ENCODE measurements at places on chromosomes 3 and 15.

DNA sequence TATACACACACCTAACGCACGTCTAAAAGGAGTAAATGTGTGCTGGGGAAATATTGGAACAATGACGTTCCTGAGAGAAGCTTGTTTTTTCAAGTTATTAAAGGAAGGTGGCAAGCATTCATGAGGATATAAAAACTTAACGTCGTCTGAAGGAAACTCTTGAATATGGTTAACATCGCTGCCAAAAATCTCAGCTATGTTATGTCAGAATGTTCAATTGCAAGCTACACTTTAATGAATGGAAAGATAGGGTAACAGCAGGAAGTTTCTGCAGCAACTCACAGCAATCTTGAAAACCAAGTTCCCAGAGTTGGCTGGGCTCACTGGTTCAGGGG, 54.3 kb upstream of the MEF2A start:
- DNase-seq, result peak; percentile 71

DNA sequence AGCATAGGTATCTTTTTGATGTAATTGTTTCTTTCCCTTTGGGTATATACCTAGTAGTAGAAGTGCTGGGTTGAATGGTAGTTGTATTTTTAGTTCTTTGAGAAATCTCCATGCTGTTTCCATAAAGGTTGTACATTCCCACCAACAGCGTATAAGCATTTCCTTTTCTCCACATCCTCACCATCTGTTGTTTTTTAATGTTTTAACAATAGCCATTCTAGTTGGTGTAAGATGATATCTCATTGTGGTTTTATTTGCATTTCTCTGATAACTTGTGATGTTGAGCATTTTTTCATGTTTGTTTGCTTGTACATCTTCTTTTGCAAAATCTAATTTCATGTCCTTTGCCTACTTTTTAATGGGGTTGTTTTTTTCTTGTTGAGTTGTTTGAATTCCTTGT, 80.0 kb upstream of the TMC3 start:
- no peak for DNase-seq

GRCh38 chr3:189184566-189184965, 12.8 kb downstream of the TPRG1 start:
- DNase-seq, result no peak

DNA sequence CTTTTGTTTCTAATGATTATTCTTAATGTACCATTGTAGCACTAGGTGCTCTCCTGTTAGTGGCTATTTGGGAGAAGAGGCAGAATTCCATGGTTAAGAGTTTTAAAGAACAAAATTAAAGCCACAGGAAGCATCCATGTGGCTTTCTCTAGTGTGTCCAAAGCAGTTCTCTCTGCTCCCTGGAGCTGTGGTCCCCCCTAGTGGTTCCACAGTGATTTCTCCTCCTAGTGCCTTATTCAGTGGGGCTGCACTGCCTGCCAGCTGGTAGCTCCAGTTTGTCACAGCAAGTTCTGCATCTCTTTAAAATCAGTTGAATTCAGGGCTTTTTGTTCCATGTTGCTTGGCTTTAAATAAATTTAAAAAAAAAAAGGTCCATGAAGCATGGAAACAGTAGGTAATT, 39.6 kb upstream of the FAM98B start:
- DNase-seq, result no peak

GRCh38 chr15:32642667-32643435, 1.3 kb downstream of the SCG5 start:
- no peak for DNase-seq

GRCh38 chr3:169948559-169949448, 17.8 kb upstream of the SEC62 start:
- DNase-seq, result no peak

GRCh38 chr3:197951392-197951990, 1.5 kb downstream of the RPL35A start:
- DNase-seq, result no peak

- no peak for DNase-seq
Measured at GRCh38 chr3:21909096-21909495, 158.1 kb upstream of the ZNF385D start.

DNA sequence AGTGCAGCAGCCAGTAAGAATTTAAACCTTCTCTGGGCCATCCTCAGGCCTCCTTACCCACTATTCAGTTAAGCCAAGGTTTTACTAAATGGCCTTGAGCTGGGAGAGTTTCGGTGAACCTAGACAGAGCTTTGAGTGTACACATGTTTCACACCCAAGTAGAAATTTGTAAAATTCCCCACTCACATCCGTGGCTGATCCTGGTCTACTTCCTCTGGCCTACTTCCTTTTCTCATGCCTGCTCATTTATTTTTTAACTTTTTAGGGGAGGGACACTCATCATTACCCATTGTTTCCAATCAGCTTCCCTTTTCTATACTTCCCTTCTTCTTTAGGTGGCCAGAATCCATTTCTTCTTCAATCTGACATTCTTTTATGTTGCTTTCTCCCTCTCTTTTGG, 7.6 kb downstream of the CX3CR1 start:
- no peak for DNase-seq

DNA sequence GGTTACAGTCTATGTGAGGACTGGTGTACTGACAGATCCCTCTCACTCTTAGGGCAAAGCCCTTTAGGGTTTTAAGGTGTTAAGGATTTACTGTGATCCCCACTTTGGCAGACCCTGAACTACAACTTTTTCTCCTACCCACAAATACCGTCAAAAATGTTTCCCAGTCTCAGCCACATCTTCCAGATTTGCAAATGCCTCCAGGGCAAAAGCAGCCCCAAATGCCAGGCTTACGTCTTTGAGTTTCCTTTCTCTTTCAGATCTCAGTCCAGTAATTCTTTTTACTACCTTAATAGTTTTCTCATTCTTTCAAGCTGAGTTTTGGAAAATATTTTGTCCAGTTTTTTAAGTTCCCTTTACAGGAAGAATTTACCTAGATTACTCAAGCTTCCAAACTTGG, 13.4 kb upstream of the ITGA11 start:
- no peak for DNase-seq
